ENCODE measurements at places on chromosomes 11 and 22.
A peak's percentile ranks its signal among the peaks of the same experiment; 100 is the strongest.

DNA sequence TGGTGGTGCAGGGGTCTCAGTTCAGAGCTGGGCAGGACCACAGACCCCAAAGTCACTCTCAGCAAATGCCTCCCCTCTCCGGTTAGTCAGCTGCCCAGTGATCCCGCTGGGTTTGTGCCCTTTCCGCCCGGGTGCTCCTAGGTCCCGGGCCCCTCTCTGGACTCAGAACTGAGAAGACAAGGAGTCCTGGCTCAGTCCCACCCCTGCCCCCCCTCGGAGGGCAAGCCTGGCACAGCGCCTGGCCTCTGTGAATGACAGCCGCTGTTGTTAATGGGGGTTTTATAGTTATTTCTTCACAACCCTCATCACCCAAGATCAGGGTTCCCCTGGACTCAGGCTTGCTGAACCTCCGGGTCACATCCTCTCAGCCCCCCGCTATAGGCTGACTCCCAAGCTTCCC lies 47.6 kb downstream of the ELFN2 start:
- DNase-seq = no peak

DNA sequence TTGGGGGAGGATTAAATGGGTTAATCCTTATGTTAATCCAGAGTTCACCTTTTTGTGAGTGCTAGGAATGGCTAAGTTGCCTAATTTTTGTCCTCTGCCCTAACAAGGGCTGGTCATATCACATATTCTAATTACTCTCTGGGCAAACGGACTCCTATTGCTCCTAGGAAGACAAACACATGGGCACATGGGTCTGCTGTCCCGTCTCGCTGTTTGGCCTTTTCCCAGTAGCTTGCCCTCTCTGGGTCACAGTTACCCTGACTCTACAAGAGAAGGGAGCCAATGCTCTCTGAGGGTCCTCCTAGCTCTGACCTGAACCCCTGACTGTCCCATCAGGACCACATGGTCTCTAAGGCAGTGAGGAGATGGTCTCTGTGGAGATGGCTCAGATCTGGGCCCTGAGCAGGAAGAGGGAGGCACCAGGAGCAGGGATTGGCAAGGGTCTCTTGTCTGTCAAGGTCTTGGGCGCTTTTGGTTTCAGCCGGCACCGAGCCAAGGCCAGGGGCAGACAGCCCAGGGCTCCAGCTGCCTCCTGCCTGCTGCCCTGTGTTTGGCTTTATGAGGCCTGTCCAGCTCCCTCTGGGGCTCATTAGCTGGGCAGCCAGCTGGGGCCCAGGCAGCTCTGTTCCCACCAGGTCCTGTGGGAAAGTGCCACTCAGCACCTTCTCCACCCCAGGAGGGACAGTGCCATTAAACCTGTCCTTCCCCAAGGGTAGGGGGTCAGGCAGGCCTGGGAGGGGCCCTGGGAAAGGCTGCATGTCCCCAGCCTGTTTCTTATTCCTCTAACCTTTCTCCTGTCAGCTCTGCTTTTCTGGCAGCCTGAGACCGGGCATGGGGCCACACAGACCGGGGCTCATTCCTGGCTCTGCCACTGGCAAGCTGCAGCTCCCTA lies 559.9 kb downstream of the MN1 start:
- DNase-seq = no peak

- DNase-seq = no peak
Observed at GRCh38 chr22:47781024-47781423, 1018.6 kb downstream of the TBC1D22A start.

DNA sequence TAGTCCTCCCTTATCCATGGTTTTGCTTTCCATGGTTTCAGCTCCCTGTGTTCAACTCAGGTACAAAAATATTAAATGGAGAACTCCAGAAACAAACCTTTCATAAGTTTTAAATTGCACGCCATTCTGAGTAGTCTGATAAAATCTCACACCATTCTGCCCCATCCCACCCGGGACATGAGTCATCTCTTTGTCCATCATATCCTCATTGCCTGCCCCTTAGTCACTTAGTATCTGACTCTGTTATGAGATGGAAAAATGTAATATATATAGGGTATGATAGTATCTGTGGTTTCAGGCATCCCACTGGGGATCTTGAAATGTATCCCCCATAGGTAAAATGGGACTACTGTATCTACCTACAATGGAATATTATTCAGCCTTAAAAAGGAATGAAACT lies 35.5 kb upstream of the FGF3 start:
- no peak for DNase-seq

DNA sequence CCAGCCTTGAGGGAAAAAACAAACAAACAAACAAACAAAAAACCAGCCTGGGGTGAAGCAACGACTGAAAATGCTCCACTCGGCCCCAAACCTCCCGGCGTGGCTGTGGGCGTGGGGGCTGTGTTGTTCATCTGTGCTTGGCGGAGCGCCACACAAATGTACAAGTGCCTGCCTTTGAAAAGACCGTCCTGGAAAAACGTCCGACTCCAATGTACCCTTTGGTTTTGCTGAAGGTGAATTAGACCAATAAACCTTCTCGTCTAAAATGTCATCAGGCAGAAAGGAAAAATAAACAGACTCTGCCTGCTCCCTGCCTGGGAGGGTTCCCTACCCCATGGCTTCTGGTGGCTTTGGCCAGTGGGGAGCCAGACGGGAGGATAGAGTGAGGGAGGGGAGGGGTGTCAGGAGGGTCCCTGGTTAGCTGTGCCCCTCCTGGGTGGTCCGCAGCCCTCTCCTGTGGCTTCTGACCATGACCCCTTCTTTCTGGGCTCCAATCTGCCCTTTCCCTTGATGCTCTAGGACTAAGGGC lies 93.9 kb downstream of the TRMU start:
- DNase-seq = no peak

DNA sequence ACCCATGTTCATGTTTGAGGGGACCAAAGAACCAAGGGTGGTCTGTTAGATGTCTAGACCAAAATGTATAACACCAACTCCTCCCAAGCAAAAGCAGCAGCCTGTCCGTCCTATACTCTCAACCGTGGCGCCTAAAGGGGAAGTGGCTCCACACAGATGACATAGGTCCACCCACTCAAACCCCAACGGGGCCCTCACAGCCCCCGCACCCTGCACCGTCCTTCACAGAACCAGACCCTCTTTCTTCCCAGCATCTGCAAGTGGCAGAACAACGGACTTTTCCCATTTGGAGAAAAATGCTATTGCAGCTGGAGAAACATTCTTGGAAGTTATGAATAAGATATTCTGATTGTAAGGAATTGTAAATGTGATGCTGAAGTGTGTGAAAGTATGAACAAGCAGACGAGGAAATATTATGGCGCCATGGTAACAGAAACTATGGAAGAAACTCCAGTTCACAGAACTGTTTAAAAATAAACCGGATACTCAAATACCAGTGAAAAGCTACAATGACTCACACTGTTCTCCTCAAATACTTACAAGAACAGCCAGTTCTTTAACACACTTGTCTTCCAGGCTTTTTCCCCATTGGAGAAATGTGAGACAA lies 76.5 kb upstream of the ARFGAP3 start:
- DNase-seq = no peak

DNA sequence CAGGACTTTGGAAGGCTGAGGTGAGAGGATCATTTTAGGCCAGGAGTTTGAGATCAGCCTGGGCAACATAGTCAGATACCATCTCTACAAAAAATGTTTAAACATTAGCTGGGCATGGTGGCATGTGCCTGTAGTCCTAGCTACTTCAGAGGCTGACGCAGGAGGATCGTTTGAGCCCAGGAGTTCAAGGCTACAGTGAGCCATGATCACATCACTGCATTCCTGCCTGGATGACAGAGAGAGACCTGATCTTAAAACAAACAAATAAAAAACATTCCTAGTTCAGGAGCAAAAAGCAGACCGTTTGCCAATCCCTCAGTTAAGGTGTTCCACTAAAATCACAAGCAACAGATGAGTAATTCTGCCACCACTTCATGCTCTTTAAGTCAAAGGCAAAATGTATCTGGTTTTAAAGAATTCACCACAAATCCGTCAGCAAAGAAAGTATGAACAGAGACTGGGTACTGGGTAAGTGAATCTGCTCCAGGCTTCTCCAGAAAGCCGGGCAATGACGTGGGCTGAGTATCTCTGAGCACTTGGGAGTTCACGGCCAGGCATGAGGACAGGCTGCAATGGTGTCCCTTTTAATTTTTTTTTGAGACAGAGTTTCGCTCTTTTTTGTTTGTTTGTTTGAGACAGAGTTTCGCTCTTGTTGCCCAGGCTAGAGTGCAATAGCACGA lies 19.5 kb downstream of the CLTCL1 start:
- no peak for DNase-seq

DNA sequence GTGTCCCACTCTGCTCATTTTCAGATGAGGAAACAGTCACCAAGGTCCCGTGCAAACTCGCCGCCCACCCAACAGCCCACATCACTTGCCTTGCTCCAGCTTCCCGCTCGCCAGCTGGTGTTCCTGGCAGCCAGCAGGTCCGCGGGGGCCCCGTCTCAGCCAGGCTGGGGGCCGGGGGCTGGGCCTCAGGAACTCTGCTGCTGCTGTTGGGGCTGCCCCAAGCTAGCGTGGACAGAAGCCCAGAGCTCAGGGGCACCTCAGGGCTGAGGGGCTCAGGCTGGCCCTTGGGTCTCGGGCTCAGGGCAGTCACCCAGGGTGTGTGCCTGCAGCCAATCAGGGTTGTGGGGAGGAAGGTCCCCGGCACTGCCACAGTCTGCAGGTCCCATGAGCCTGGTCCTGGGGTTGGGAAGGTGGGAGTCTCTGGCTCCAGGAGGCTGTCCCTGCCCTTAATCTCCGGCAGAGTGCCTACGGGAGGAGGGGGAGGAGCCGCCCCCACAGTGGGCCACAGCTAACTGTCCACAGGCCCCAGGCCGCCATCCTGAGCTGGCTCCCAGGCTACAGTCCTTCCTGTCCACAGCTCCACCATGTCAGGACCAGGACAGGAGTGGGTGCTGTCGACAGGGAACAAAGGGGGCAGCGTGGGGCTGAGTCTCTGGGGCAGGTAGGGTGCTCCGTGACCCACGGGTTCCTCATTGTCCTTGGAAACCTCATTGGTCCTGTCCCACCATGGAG lies 65.2 kb downstream of the ARFGAP3 start:
- no peak for DNase-seq

- peak; percentile 19 for DNase-seq
Observed at GRCh38 chr11:9568854-9569587, 4.4 kb upstream of the WEE1 start.

GRCh38 chr11:134486106-134486505 lies 74.1 kb upstream of the B3GAT1 start:
- DNase-seq = no peak

DNA sequence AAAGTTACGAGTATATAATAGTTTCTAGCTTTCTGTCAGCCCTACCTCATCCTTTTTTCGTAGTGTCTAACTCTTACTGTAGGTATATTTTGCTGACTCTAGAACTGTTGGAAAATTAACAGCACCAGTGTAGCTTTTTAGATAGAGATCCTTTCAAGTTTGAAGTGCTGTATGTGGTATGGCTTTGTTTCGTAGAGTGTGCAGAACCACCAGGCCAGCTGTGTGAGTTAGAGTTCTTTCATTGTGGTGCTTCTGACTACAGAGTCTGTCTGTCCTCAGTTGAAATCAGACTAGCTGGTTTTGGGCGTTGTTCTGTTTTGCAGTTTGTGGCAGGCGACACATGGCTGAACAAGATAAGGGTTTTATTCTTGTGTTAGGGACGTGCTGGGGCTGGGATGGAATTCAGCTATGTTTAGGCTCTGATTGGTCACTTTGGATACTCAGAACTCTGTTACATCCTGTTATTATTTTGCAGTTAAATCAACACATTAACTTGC lies 3.2 kb downstream of the ARHGEF12 start:
- DNase-seq = no peak

DNA sequence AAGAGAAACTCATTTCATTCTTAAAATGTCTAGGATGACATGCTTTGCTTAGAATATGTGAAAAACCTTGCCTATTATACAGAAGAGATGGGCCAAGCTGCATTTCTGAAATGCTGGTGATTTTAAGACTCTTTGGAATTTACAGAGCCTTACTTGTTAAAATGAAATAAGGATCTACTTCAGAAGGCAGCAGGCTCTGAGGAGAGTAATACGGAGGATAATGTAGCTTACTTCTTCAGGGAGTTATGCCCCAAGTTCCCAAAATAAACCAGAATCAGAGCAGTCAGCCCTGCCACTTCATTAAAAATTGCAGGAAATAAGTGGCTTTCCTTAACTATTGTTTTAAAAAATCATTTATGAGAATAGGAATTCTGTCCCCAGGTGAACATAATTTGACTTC lies 1000.3 kb upstream of the RAG2 start:
- no peak for DNase-seq

DNA sequence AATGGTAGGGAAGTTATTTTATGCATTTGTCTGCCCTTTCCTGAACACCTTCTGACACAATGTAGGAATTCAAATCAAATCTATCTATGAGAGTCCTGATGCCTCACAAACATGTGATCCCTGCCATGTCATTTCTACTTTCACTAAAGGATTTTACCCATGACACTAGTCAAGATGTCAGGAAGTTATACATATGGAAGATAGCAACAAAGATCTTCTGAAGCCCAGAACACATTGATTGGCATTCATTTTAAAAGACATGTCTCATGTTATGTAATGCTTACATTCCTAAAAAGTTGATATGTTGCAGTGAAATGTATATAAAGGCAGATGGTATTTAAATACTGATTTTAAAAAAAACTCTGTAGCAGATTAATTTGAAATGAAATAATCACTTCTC lies 61.5 kb downstream of the FAM76B start:
- DNase-seq = no peak

DNA sequence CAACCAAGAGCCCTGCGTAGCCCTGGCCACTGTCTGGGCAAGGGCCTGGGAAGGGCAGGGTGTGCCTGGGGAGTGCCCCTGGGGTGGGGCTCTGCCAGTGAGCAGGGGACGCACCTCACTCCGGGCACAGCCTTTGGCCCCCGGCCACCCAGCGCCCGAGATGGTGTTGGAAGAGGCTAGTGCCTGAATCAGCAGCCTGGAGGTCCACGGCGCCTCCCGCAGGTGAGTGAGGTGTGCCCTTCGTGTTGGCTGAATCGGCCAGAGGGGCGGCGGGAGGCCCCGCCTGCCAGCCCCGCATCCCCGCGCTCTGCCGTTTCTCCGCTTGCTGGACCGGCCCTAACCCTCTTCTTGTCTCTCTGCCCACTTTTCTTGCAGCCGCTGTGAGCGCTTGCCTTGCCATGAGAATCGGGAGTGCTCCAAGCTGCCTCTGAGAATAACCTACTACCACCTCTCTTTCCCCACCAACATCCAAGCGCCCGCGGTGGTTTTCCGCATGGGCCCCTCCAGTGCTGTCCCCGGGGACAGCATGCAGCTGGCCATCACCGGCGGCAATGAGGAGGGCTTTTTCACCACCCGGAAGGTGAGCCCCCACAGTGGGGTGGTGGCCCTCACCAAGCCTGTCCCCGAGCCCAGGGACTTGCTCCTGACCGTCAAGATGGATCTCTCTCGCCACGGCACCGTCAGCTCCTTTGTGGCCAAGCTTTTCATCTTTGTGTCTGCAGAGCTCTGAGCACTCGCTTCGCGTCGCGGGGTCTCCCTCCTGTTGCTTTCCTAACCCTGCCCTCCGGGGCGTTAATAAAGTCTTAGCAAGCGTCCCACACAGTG lies 60.1 kb downstream of the FBLN1 start:
- DNase-seq = no peak

GRCh38 chr11:1123970-1124369 lies 33.8 kb upstream of the MUC5AC start:
- no peak for DNase-seq

GRCh38 chr11:45193695-45194094 lies 47.3 kb downstream of the PRDM11 start:
- no peak for DNase-seq

- DNase-seq = no peak
Observed at GRCh38 chr11:124751741-124752470, at the start of gene VSIG2. Gene VSIG2 (minus strand): TSS chr11:124752255. CDS start chr11:124752137, 118 bp downstream.

Measured in naive thymus-derived CD4-positive, alpha-beta T cell (primary cell).